ENCODE measurements at places on chromosomes 5 and 9.

GRCh38 chr5:24112420-24112819 lies 532.4 kb downstream of the CDH10 start:
- DNase-seq: no peak

DNA sequence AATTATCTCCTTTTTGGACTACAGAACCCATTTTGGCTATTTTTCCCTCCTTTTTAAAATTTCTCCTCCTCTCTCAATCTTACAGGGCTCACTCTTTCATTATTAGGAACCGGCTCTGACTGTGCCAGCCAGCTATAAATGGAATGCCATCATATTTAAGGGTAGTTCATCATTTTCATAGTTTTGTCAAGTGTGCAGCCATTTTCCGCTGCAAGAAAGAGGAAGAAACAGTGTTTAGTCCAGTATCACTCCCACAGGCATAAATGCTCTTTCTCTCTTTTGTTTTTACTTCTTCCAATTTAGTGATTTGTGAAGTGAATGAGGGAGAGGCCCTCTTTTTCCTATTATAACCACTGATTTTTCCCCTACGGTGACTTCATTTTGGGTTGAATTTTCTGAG lies 290.0 kb downstream of the NR3C1 start:
- DNase-seq: no peak

DNA sequence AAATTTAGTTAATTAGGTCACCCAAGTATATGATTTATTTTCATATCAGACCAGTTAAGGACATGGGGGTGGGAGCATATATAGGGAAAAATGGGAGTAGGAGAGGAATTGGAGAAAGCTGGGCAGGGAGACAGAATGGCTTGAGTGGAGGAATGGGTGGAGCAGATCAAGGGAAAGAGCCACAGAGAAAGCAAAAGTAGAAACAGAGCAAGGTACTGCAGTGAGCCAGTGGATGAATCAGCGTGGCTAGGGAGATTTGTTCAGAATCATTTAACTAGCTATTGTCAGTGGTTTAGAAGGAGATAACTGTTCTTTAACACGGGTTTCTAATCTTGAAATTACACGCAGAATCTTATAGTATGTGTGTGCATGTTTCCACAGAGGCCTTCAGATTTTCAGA lies 37.4 kb downstream of the SNX24 start:
- DNase-seq: no peak

DNA sequence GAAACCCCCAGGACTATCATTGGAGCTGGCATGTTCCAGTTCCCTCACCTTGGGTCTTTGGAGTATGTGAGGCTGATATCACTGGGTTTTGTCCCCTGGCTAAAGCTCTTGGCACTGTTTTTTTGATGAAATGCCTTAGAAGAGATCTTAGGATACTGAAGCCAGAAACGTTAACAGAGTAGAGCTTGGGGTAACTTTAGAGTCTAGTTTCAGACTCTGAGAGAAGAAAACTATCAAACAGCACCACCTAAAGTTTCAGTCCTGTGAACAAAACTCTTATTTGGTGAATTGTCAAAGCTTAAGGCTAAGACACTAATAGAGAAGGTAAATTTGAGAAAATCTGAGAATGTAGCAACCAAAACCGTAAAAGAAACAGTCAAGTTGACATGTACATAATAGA lies 111.7 kb upstream of the PUM3 start:
- no peak for DNase-seq

GRCh38 chr5:65742565-65743231 lies 20.7 kb downstream of the NLN start:
- DNase-seq: no peak

DNA sequence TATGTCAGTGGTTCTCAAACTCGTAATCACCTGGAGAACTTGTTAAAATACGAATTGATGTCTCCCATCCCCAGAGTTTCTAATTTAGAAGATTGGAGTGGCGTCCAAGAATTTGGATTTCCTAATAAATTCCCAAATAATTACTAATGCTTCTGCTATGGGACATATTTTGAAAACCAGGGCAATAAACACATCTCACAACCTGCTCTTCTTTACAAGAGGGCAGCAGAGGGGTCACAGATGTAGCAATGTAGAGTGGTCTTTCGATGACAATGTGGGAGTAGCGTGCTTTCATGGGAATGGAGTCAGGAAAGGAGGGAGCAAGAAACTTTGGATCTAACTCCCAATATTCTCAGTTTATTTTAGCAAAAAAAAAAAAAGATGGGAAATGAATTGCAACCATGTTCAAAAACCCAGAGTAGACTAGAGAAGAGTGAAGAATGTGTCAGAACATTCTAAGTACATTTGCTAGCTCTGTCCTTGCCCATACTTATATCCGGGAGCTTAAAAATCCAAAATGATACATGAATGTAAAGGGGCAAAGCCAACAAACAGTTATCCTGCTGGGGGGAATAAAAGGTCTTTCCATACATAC lies 33.8 kb upstream of the ALDH1A1 start:
- DNase-seq: no peak
